Activated effector memory CD4-positive, alpha-beta T cell treated with anti-CD3 and anti-CD28 coated beads, Interleukin-2, amount 50 U/mL, for 16 hours (primary cell): ENCODE measurements at places on chromosomes 13 and 19.

DNA sequence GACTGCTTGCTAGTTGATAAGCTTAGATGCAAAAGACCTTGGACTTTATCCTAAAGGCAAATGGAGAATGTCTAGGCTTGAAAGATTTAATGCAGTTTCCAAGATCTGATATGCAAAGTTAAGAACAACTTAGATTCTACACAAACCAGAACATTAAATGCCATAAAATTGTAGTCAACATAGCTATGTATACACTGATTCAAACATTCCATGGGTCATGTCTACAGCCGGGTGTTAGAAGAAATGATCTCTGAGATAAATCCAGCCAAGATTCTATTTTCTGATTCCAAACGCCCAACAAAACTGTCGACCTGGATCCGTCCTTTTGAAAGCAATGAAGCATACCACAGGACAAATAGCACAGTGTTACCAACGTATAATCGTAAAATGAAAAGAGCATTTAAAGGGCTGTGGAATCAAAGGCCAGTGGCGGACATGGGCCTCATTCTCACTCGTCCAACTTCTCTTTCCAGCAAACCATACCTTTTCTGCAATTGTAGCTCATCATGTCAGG, 52.7 kb downstream of the KCTD12 start:
- no peak for DNase-seq

DNA sequence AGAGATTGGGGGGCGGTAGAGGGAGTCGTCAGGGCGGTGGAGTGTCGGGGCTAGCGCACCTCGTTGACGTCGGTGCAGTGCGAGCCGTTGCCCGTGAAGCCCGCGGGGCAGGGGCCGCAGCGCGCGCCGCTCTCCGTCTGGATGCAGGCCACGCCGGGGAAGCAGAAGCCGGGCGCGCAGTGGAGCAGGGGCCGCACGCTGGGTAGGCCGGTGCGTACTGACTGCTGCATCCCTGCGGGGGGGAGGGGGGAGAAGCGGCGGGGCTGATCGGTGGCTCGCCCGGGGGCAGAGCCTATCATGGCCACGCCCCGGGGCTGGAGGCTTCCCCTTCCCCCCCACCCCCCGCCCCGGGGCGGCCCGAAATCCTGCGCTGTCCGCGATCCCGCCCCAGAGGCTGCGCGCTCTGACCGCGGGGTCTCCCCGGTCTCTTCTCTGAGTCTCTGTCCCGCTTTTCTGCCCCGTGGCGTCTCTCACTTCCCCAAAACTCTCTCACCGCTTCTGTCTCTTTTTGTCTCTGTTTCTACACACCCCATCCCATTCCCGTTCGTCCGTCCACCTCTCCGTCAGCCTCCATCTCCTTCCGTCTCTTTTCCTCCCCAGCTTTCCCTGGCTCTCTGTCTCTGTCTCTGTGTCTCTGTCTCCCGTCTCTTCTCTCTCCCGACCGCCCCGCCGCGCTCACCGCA, 1.1 kb downstream of the COMP start:
- peak; percentile 71 for DNase-seq

DNA sequence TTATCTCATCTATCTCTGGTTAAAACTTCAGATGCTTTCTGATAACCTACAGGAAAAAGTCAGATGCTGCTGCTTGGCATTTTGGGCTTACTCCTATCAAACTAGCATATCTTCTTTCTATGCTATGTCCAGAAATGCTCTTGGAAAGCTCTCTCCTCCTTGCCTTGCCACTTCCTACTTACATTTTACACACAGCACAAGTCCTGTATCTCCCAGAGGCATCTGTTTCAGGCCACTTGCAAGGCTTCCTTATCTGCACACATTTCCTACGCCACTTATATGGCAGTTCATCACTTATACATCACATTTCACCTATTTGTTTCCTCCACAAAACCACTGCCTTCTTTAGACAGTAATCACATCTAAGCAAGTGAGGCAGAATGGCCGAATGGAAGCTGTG, 220.3 kb downstream of the DNAJC15 start:
- no peak for DNase-seq

- DNase-seq = no peak
These were observed 645.3 kb downstream of the TBC1D4 start for GRCh38 chr13:74836628-74837027.

DNA sequence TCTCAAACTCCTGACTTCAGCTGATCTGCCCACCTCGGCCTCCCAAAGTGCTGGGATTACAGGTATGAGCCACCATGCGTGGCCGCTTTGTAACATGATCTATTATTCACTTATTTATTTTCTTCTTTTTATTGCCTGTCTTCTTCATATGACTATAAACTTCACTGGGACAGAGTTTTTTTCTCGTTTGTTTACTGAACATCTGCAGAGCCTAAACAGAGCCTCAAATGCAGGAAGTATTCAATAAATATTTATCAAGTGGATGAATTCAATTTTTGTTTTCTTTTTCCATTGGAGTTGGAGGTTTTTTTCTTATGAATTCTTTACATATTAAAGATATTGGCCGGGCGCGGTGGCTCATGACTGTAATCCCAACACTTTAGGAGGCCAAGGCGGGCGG, 54.7 kb downstream of the SKA3 start:
- peak; percentile 12 for DNase-seq

DNA sequence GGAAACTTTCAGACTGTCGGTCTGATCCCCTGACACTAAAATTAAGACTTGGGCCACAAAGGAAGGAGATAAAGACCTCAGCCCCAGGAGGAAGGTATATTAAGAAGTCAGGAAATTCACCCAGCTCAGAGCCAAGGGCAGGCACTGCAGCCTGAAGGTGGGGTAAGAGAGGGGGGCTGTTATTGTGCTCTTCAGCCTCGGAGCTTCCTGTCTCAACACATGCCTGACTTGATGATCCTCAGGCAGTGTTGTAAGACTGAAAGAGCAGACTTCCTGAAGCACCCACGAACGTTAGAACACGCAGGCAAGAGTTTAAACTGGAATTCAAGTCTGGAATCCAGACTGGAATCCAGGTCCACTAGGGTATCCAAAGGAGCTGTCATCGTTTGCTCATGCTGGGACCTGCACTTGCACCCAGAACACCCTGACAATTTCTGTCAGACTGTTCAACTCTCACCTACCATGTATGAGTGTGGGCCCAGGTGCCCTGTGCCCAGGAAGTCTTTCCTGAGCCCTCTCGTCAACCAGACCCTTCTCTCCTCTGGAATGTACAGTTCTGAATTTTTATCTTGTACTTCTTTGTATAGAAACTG, 10.7 kb upstream of the FLT1 start:
- DNase-seq = no peak

DNA sequence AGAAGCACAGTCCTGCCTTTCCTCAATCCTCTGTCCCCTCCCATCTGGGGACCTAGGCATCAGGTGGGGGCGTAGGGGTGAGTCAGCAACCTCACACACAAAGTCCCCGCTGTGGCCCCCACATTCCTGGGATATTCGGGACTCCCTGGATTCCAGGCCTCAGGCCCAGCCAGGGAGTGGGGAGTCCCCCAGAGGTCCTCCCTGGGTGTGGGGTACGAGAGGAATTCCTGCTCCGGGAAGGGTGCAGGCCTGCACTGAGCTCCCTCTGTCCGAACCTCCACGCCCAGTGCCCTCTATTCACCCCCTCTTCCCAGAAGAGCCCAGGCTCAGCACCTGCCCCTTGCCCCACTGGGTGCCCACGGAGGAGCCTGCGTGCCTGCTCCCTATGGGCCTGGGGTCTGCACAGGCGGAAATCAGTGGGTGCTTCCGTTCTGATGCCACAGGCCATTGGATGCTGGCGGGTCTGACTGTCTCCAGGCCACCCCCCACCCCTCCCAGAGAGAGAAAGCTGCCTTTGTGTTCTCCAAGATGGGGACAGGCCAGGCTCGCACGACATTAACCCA, 3.4 kb downstream of the CADM4 start:
- no peak for DNase-seq

GRCh38 chr13:21176982-21177284, 475 bp downstream of the MRPL57 start:
- DNase-seq = no peak

DNA sequence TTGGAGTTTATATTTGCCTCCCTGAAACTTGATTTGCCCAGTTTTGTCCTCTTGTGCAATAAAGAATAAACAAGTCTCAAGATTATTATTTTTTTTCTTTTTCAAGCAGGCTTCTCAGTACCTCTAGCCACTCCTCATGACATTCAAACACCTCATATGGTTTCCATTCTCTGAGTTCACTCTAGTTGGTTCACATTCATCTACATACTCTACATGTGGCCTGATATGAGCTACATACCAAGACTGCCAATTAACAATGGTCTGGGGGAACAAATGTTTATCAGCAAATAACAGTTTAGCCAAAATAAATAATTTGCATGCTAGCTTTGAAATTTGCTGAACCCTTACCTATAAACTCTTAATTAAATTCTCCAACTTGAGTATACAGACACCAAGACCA, 22.5 kb downstream of the KCNRG start:
- DNase-seq = no peak

DNA sequence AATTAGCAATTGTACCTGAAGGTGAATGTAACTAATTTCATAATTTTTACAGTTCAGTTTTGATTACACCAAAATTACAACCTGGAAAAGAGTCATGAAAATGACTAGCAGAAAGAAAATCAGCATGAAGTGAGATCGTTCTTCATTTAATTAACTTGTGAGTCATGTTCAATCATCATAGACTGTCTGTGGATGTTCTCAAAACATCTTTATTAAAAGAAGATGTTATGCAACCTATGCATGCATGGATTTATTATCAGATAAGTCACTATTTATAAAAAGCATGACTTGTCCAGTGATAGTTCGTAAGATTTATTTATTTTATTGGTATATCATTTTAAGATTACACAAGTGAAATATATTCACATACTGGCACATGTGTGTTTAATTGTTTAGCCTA, 245.9 kb downstream of the ITGBL1 start:
- DNase-seq = no peak

DNA sequence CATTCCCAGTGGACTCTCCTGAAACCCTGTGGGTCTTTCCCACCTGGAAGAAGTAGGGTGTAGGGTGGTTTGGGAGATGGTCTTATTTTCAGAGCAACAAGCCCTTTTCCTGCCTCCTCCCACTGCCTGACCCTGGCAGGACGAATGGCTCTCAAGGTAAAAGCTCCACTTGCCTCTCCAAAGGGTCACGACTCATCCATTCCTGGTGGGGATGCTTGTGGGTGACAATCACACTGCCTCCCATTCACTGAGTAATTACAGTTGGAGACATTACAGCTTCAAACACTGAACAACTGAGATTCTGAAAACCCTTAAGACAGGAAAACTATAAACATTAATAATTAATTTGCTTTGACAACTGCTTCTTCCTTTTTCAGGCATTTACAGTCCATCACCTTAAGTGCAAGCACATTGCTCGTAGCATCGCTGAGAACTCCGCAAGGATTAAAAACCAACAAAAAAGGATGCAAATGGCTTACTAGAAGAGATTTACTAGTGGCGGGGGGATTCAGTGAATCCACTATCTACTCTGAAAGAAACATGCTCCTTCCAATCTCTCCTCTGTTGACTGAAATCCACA, 199.6 kb upstream of the IRS2 start:
- DNase-seq = no peak

- DNase-seq = no peak
These were observed 3.5 kb downstream of the SPINT2 start for GRCh38 chr19:38267761-38268483.

DNA sequence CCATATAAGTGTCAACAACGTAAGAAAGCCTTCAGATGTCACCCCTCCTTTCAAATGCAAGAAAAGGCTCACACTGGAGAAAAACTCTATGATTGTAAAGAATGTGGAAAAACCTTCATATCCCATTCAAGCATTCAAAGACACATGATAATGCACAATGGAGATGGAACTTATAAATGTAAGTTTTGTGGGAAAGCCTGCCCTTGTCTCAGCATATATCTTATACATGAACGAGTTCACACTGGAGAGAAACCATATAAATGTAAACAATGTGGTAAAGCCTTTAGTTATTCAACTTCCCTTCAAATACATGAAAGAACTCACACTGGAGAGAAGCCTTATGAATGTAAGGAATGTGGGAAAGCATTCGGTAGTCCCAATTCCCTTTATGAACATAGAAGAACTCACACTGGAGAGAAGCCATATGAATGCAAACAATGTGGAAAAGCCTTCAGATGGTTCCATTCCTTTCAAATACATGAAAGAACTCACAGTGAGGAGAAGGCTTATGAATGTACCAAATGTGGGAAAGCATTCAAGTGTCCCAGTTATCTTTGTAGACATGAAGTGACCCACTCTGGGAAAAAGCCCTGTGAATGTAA, 11.1 kb downstream of the ZNF844 start:
- DNase-seq = no peak

GRCh38 chr19:38263689-38264485, 486 bp upstream of the SPINT2 start:
- DNase-seq = peak; percentile 65

DNA sequence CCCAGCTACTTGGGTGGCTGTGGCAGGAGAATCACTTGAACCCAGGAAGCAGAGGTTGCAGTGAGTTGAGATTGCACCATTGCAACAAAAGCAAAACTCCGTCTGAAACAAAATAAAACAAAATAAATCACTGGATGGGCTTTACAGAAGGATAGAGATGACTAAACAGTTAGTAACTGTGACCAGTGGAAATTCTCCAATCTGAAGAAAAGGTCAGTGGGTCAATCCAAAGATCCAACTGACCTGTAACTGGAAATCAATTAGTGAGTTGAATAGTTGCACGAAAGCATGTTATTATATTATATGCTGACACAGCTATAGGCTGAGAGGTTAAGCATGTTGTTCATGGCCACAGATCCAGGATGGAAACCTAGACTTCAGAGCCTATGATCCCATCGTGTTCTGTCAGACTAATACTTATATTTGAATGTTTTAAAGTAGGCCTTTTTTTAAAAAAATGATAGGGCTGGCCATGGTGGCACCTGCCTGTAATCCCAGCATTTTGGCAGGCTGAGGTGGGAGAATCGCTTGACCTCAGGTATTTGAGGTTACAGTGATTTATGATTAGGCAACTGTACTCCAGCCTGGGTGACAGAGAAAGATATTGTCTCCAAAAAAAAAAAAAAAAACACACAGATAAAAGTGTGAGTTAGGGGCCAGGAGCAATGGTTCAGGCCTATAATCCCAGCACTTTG, 1.4 kb downstream of the ECH1 start:
- no peak for DNase-seq

DNA sequence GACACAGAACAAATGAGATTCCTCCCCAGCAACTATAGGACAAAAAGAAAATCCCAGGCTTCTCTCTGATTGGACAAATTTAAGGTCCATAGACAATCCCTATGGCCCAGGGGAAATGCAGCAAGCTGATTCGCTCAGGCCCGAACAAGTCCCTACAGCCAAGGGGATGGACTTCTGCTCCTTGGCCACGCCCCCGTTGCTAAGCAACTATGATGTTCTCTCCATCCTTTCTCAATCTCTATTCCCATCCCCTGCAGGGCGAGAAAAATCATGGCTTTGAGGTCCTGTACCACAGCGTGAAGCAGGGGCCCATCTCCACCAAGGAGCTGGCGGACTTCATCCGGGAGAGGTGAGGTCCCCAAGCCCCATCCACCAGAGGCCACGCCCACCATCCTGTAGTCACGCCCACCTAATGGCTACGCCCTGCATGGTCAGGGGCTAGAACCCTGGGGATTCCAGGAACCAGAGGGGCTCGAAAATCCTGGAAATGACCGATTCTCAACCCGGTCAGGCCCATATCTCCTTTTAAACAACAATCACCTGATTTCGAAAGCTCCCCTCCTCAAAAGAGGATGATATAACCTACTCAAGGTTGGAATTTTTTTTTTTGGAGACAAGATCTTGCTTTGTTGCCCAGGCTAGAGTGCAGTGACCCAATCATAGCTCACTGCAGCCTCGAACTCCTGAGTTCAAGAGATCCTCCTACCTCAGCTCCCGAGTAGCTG, 11.4 kb downstream of the FCHO1 start:
- no peak for DNase-seq

GRCh38 chr13:94859278-94859691, 146.9 kb upstream of the SOX21 start:
- no peak for DNase-seq

GRCh38 chr19:55676383-55676782, 1.4 kb downstream of the EPN1 start:
- no peak for DNase-seq
